Astrocyte of the hippocampus (primary cell): ENCODE measurements at places on chromosomes 11 and 22.

GRCh38 chr11:118247041-118247440, 5.1 kb downstream of the MPZL3 start:
- DNase-seq, result no peak

- DNase-seq, result no peak
These were observed 12.9 kb downstream of the DNAL4 start for GRCh38 chr22:38781033-38781432.

GRCh38 chr22:48444320-48445112, 1383.2 kb downstream of the BRD1 start:
- peak; percentile 26 for DNase-seq

GRCh38 chr11:71200172-71200716, 52.1 kb downstream of the SHANK2 start:
- no peak for DNase-seq

GRCh38 chr22:43529461-43529860, 117.6 kb downstream of the MPPED1 start:
- no peak for DNase-seq
